ENCODE measurements at places on chromosomes 4 and X.

DNA sequence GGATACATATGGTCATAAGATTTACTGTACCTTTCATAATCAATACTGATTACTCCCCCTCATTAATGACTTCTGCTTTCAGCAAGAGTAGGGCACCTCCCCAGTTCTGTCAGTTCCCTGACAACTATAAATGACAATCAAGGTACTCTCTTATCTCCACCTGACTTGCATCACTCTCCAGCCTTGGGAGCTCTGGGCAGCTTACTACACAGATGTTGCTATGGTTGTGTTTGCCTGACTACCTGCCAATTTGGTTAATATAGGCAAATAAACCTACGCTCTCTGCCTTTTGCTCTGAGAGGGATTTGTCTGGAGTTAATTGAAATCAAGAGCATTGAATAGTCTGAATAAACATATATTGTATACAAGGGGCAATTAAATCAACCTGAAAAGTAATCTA, 22.8 kb upstream of the MAP7D3 start:
- no peak for DNase-seq

DNA sequence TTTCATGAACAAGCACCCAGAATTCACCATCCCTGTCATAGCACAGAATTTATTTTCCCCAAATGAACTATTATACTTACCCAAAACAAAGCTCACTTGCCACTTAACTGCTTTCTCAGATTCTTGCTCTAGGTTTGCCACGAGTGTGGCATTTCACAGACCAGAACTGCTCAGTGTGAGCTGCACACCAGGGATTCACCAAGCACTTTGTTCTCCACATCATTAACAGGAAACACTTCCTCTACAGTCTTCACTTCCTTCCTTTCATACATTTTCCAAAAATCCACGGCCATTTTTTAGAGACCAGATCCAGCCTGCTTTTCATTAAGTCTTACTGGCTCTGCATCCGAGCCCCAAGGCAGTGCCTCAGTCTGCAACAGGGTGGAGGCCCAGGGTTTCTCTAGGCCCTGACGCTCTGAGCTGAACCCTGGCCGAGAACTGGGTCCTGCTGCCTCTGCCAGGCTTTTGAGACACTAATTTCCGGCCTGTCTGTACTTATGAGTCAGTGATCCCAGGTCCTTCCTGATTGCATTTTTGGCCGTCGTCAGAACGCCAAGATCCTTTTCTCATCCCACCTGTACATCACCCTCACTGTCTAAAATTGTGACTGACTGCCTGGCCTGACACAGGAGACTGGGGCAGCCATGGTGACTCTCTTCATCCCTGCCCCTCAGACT, 67.6 kb upstream of the MTNR1A start:
- DNase-seq = no peak

DNA sequence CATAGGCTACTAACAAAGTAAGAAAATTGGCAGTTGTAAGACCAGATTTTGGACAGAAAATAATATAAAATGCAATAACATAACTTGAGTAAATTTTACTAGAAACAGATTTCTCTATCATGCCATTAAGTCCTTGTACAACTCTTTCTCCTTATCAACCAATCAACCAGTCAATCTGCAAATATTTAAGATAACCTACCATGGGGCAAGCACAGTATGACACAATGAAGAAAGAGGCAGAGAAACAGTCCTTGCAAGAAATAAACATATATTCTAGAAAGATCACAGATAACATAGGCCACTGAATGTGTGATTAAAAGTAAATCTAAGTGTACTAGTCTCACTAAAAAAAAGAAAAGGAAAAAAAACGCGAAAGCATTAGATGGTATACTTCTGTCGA, 194.8 kb downstream of the PPP3CA start:
- DNase-seq = no peak

GRCh38 chrX:31421441-31421840, 349.6 kb upstream of the FTHL17 start:
- DNase-seq = no peak

DNA sequence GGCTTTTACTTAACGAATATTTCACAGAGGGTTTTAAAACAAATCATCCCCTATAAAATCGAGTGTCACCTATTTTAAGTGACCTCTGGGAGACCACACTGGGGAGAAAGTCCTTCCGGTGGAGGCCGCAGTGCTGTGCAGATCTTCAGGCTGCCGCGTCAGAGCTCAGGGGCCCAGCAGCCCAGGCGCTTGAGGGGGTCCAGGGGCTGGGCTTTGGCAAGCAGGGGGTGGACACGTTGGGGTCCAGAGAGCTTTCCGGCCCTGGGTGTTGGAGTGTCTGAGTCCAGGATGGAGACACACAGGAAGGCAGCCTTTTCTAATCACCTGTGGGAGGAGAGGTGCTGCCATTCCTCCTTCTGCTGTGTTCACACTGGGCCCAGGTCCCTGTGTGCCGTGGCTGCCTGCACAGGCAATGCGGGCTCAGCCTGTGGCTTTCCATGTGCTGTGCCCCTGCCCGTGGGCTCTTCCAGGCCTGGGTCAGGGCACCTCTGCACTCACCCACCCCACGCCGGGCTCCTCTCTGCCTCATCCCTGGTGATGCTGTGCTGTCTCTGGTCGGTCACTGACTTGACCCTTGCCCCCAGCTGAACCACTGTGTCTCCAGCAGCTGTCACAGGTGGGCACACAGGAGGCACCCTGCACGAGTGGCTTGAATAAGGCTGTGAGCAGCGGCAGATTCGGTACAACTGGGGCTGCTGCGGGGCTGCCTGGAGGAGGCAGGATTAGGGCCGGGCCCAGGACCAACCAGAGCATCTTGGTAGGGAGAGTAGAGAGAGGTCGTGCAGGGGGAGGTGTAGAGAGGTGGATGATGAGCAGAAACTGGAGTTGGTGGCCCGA, 10.0 kb downstream of the HTRA3 start:
- DNase-seq = no peak

- DNase-seq = no peak
These were observed 85.0 kb downstream of the FAM193A start for GRCh38 chr4:2621419-2621818.

DNA sequence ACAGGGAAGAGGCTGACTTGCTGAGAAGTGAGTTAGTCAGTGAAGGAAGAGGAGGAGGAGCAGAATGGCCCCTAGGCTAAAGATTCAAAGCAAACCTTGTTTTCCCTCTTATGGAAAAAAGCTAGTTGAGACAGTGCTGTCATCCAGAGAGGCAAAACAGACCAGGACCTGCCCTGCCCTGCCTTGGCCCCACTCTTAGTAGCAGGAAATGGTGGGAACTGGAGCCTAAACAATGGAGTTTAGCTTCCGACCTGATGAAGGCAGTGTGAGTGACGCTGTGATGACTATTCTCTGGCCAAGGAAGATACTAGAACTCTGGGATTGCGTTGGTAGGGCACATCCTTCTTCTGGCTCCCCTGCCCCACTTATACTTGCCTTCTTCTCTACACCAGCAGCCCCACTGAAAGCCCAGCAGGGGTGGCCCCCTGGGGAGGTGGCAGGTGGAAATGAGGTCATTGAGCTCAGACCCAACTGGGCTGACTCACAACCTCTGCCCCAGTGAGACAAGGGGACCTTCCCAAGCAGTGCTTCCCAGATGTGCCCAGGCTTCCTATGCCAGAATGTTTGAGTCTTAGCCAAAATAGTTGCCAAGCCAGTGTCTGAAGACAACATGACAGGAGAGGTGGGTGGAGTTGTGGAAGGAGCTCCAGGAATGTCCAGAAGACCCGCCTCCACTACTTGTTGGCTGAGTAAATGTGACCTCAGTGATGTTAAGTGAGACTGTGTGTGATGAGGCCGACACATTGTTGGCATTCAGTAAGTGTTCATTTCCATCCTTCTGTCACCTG, 38.8 kb downstream of the MSN start:
- DNase-seq = no peak
